ENCODE measurements at places on chromosomes 3 and 15. TPM values are rescaled to one million over a fixed set of nuclear protein-coding genes. Genes with fewer than 3 reads are reported as not detected.

The GABRR3 gene
- not detected for total RNA-seq

GRCh38 chr3:186669378-186670084 lies 3.7 kb downstream of the HRG start:
- DNase-seq: peak; percentile 17

- peak; percentile 72 for DNase-seq
Observed at GRCh38 chr15:40382580-40383456, at the start of gene KNSTRN. Gene KNSTRN (plus strand): TSS chr15:40382721. CDS start chr15:40382836, 115 bp downstream.

DNA sequence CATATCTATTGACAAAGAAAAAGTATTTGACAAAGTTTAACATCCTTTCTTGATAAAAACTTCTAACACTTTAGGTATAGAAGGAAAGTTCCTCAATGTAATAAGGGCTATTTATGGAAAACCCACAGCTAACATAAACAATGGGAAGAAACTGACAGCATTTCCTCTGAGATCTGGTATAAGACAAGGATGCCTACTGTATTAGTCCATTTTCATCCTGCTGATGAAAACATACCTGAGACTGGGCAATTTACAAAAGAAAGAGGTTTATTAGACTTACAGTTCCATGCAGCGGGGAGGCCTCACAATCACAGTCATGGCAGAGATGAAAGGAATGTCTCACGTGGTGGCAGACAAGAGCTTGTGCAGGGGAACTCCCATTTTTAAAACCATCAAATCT lies 17.8 kb upstream of the CLDN1 start:
- DNase-seq: no peak

DNA sequence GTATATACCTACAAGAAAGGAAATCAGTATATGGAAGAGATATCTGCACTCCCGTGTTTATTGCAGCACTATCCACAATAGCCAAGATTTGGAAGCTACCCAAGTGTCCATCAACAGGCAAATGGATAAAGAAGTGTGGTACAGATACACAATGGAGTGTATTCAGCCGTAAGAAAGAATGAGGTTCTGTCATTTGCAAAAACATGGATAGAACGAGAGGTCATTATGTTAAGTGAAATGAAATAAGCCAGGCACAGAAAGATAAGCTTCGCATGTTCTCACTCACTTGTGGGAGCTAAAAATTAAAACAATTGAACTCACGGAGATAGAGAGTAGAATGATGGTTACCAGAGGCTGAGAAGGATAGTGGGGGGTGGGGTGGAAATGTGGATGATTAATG lies 53.1 kb downstream of the FAM81A start:
- no peak for DNase-seq

GRCh38 chr3:87336761-87337160 lies 60.4 kb upstream of the POU1F1 start:
- no peak for DNase-seq

DNA sequence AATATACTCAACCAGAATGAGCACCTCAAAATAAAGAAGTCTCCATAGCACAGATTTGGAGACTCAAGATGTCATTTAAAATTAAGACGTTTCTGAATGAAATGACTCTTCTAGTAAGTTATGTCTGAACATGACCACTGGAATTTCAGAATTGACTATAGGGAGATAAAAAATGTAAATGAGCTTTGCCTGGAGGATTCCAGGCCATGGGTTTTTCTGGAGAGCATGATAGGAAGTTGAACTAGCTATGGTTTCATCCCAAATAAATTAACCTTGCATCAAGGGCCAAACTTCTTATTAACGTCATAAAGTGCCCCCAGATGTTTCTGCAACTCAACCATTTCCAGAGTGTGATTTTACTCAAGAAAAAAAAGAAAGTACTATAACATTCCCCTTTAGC lies 222.6 kb upstream of the NR2F2 start:
- DNase-seq: no peak

DNA sequence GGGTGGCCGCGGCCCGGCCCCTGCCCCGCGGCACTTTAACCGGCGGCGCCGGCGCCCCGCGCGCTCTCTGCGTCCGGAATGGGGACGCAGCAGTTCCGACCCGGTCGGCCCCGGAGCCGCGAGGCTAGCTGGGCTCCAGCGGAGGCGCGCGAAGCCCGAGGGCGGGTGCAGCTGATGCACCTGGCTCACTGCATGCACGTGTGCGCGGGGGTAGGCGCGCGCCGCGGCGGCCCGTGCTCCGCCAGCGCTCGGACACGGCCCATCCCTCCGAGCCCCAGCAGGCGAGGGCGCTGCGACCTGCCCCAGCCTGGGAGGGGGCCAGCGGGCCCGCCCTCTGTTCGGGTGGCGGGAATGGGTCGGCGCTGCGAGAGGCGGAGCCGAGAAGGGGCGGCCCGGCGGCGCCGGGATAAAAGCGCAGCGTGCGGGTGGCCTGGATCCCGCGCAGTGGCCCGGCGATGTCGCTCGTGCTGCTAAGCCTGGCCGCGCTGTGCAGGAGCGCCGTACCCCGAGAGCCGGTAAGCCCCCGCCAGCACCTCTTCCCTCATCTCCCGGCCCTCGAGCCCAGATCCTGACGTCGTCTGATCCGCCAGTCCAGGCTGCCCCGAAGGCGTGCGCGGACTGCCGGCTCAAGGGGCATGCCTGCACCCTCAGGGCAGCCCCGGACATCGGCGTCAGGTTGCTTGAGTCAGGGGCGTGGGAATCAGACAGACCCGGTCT lies at the start of the genes CHDH and IL17RB:
TSS of gene CHDH (minus strand) at position 286 of the 717 bp plus-strand sequence. CDS start 22,411 bp downstream, outside the sequence.
TSS of gene IL17RB (plus strand) at position 435 of the 717 bp plus-strand sequence. CDS start at position 456, 21 bp downstream.
- peak; percentile 52 for DNase-seq

GRCh38 chr3:45112939-45113338 lies 33.2 kb downstream of the CDCP1 start:
- no peak for DNase-seq
